ENCODE measurements at places on chromosomes 6 and 20.
A peak's percentile ranks its signal among the peaks of the same experiment; 100 is the strongest.

GRCh38 chr6:81401970-81402690 is 350.4 kb downstream of the TENT5A start:
- DNase-seq, result no peak

GRCh38 chr6:142421285-142422117 is 119.7 kb downstream of the ADGRG6 start:
- no peak for DNase-seq

DNA sequence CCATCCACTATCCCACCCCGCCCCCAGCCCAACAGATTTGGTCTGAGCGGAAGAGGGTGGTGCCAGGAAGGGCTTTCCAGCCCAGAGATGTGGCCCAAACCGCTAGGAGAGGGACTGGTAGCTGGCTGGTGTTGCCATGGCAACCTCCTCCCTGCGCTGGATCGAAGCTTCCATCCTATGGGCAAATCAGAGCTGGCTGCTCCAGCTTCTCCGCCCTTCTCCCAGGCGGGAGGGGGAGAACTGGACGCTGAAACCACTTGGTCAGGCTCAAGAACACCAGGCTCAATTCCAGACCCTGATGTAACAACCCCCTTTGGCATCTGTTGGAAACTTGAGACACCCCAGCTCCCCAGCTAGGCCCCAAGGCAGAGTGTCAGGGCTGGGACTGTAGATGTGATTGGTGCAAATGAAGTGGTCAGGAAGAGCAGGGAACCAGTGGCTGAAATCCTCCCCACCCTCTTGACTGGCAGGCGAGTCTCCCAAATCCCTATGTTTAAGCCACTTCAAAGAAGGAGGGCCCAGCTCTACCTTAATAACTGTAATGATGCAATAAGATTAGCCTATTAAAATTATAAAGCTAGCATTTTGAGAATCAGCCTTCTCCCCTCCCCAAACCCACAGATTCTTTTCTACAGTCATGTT is 4.2 kb downstream of the RIMS4 start:
- DNase-seq, result no peak

DNA sequence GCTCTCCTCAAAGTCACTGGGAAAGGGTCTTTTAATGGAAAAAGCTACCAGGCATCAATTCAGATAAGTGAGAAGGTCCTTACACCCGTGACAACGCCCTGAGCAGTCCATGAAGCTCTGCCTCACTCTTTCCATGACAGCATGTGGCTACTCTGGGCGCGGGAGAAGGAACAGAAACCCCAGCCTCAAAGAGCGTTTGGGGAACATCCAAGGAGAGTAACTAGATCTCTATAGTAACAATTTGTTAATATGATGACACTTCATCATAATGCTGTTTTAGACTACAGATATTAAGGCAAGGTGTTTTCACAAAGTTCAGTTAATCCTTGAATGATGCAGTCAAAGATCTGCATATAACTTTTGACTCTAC is 55.2 kb downstream of the KIF6 start:
- DNase-seq, result no peak

DNA sequence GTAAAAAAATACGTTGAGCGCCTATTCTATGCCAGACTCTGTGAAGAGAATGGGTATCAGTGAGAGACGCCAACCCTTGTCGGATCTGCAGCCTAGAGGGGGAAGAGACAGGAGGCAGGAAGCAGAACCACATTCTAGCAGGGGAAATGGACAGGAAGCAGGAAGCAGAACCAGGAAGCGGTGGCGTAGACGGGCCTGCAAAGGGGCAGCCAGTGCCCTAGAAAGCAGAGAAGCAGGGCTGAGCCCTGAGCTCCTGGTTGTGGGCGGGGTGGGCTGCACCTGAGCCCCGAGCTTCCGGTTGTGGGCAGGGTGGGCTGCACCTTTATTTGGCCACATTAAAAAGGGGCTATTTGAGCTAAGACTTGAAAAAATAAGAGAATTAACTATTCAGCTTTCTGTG is 71.9 kb downstream of the FAM120B start:
- DNase-seq, result no peak

DNA sequence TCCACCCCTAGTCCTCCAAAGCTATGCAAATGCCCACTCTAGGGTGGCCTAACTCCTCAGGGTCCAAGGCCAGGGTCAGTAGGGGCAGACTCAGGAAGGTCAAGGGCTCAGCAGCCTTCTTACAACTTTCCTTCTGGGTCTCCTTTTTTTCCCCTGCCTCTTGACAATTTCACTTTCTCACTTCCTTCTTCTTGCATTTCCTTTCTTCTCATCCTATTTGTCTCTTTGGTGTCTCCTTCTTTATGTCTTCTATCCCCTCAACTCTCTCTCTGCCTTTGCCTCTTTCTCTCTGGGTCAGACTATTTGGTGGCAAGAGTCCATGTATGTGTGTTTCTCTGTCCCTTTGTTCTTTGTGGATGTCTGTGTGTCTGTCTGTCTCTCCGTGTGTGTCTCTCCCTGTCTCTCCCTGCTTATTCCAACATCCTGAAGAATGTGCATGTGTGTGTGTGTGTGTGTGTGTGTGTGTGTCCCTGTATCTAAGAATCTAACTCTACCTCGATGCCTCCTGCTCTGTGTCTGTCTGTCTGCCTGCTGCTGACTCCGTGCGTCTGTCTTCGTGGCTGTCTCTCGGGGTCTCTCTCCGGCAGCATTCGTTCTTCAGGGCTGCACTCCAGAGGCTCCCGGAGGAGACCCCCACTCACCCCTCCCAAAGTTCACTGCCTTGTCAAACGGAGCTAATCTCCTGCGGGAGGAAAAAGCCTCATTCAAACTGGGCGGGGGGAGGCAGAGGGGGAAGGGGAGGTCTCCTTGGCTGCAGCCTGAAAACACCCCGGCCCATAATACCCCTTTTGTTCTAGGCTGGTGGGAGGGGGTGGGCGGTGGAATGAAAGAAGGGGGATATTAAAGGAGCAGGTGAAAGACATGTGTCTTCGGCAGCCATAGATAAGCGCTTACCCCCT is 51.7 kb upstream of the FOXP4 start:
- DNase-seq, result no peak

- peak; percentile 50 for DNase-seq
Measured at GRCh38 chr6:78810146-78810545, 57.2 kb upstream of the IRAK1BP1 start.

GRCh38 chr20:7323957-7324356 is 556.5 kb downstream of the BMP2 start:
- DNase-seq, result no peak

- no peak for DNase-seq
Measured at GRCh38 chr6:17280552-17281090, 540 bp upstream of the RBM24 start.

- no peak for DNase-seq
Measured at GRCh38 chr6:109379711-109380110, 2.6 kb downstream of the CD164 start.

- DNase-seq, result no peak
Measured at GRCh38 chr20:38343311-38344106, 2.8 kb upstream of the LBP start.

DNA sequence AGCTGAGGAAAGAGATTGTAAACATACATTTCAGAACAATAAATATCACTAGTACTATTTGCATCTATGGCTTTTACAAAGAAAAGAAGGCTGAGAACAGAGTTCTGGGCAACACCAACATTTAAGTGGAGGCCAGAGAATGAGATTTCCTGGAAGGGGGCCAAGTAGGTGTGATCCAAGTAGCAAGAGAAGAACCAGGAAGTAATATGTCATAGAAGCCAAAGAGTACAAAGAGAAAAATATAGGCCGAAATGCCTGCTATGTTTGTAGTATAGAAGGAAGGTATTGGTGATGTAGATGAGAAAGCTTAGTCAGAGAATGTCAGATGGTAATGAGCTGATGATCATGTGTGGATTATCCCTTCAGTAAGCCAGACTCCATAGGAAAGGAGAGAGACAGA is 94.5 kb downstream of the PERP start:
- DNase-seq, result no peak

DNA sequence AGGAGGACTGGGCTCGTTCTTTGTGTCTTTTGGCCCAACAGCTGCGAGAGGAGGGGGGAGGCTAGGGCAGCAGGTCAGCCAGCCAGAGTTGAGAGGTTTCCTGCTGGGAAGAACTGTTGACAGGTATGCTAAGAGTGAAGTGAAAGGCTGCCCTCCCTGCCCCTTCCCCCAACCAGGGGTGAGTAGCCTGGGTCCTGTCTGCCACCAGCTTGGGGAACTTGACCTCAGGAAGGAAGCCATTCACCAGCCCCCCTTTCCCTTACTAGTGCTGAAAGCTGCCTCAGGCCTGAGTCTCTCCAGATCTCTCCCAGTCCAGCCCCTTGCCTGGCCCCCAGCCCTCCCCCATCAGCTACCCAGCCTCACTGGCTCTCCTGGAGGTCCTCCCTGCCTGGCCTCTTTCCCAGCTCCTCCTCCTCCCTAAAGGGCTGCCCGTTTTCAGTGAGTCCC is 20.7 kb upstream of the ZNF76 start:
- no peak for DNase-seq

GRCh38 chr6:145562771-145563615 is 172.3 kb downstream of the EPM2A start:
- no peak for DNase-seq

GRCh38 chr6:42250274-42250931 is 32.7 kb upstream of the MRPS10 start:
- no peak for DNase-seq

- DNase-seq, result peak; percentile 56
Measured at GRCh38 chr6:163460307-163460782, 45.8 kb downstream of the QKI start.

- peak; percentile 85 for DNase-seq
Measured at GRCh38 chr6:12313992-12314589, 23.9 kb downstream of the EDN1 start.

- no peak for DNase-seq
Measured at GRCh38 chr20:23161968-23162696, 76.0 kb upstream of the CD93 start.

GRCh38 chr20:43938932-43939761 is 24.5 kb downstream of the TOX2 start:
- DNase-seq, result peak; percentile 98

GRCh38 chr6:23879816-23880215 is 246.2 kb upstream of the NRSN1 start:
- no peak for DNase-seq

DNA sequence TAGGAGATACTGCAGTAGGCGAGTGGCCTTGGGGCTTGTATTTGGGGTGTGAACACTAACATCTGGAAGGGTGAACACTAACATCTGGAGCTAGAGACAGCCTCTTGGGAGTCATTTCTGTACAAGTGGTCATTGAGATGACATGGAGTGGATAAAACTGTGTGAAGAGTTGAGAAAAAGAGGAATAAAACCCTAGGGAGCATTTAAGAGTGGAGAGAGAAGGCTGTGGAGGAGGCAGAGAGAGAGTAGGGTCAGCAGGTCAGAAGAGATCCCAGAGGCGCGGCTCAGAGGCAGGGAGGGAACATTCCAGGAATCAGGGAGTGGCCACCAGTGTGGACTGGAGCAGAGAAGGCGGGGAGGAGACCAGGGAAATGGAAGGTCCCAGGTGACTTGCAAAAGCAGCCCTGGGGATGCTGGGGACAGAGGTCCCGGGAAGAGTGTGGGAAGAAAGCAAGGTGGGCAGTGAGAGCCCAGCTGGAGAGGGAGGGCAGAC is 202.0 kb upstream of the RNF24 start:
- DNase-seq, result no peak

Data from kidney glomerular epithelial cell (primary cell).